ENCODE measurements at places on chromosomes 12 and 14.

DNA sequence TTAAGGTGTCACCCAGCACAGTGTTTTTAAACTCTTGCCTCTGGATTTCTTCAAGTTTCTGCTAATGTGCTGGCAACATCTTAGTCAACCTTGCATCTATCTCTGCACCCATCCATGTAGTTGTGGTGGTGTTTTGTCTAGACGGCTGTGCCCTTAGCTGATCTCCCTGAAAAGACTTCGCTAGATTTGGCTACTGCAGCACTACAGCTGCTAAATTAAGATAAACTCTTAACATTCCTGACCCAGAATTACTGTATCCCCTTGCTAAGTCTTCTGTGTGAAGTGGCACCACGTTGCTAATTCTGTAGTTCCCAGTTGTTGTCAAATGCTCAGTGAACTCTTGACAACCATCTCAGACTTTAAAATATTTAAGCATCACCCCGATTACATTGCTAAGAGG lies 66.8 kb downstream of the SRGAP1 start:
- no peak for DNase-seq

DNA sequence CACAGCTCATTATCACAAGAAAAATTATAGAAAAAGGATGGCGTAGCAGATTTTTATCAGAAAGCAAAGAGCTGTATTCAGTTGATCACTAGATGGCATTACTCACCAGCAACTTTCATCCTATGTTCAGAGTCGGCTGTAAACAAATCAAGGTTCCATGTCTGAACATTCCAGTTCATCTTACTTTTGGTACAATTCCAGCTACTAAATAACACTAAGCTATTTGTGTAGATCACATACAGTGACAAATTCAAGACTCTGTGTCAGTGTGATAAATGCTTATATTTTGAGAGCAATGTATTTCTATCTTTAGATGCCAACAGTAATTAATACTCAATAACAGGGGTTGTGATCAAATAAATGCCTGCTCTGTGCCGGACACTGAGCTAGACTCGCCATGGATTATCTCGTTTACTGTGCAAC lies 30.1 kb downstream of the NRDE2 start:
- DNase-seq, result peak; percentile 7

- no peak for DNase-seq
These were observed 196.7 kb upstream of the PELI2 start for GRCh38 chr14:55921511-55921910.

DNA sequence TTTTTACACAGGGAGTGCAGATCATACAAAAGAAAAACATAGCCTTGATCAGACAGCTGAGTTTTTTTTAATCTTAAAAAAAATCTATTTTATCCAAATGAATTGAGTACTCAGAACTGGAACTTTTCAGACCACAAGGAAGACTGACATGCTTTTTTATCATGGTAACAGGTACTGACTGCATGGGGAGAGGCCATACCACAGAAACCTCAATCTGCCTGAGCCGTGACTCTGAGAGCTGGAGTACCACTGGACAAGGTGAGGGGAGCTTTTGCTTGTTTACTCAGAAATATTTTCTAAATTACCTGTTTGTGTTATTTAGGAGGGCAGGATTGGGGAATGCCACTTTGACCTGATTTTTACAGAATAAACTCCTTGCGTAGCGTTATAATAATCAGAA lies 143.9 kb downstream of the ALX1 start:
- no peak for DNase-seq

- DNase-seq, result no peak
These were observed 20.1 kb upstream of the RTN1 start for GRCh38 chr14:59890676-59891075.

GRCh38 chr12:106247674-106248311 lies at the start of gene CKAP4:
Gene CKAP4 (minus strand): TSS chr12:106248020. CDS start chr12:106247851, 169 bp downstream.
- peak; percentile 60 for DNase-seq

DNA sequence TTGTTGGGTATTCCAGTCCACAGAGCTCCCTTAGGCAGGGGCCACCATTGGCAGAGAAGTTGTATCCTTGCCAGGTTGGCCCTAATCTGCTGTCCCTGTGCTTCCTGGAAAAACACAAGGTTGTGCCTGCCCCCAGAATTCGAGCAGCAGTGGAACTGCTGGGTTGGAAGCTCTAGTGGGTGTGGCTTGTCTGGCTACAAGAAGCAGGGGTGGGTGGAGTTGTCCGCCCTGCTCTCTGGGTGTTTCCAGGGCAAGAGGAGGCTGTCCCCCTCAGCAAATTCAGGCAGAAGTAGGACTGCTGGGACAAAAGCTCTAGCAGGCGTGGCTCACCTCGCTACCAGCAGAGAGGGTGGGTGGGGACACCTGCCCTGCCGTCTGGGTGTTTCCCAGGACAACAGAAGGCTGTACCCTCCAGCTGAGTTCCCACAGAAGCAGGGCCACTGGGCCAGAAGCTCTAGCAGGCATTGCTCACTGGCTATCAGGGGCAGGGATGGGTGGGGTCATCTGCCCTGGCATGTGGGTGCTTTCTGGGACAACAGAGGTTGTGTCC lies 72.8 kb upstream of the NPAS3 start:
- DNase-seq, result no peak

DNA sequence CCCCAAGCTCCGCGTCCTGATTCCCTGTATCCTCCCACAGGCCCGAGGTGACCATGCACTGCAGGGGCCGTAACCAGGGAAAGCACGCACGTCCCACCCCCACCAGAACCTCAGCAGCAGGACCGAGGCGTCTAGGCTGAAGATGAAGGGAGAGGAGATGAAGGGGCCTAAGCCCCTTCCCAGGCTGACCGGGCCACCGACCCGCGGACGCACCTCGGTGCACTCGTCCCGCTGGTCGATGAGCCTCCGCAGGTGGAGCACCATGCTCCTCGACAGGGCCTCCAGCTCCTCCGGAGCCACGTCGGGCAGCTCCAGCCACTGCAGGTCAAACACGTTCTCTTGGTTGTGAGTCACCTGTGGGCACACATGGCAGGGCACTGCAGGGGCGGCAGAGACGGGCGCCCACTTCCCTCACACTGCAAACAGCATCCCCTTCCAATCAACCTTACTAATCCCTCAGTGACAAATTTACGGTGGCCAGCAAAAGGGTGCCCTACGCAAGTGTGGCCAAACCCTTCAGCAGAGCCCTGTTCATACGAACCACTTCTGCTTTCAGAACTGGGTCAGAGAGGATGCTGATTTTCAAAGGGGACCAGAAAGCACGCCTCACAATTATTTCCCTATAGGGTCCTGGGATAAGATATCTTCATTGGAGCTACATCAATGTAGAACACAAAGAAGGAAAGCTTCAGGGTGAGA lies 77.8 kb downstream of the CCDC88C start:
- no peak for DNase-seq

Measured in CD4-positive, alpha-beta T cell treated with Interleukin-6 at 100 ng/mL for 8 hours (primary cell).